ENCODE measurements at places on chromosomes 13 and 19.

GRCh38 chr13:48194379-48194754 is 38.6 kb upstream of the ITM2B start:
- no peak for DNase-seq

GRCh38 chr19:47435196-47435595 is 15.9 kb upstream of the MEIS3 start:
- DNase-seq: no peak

DNA sequence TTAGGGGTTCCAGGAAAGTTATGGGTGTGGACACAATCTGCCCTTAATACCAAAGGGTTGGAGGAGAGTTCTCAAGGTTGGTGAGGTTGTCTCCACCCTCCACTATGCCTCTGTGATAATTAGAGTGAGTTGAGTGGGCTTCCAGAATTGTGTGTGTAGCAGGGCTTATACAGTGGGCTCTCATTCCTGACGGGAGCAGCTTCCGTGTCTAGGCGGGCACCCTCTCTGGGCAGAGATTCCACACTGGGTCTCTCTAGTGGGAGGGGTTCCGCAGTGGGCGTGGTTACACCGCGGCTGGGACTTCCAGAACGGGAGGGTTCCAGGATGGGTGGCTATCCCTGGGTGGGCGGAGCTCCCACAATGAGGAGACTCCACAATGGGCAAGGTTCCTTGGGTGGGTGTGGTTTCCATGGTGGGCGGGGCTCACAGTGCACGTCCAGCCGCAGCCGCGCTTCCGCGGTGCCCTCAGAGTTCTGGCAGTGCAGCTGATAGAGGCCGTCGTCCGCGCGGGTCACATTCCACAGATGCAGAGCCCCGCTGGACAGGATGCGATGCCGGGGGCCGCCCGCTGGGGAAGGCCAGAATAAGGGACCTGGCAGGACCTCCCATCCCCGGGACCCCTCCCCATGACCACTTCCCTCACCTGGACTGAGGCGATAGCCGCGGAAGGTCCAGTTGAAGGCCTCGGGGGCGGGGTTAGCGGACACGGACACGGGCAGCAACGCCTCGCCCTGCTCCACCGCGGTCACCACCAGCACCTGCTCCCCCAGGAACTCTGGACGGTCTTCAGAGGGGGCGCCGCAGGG is 8.4 kb downstream of the NPHS1 start:
- DNase-seq: no peak

DNA sequence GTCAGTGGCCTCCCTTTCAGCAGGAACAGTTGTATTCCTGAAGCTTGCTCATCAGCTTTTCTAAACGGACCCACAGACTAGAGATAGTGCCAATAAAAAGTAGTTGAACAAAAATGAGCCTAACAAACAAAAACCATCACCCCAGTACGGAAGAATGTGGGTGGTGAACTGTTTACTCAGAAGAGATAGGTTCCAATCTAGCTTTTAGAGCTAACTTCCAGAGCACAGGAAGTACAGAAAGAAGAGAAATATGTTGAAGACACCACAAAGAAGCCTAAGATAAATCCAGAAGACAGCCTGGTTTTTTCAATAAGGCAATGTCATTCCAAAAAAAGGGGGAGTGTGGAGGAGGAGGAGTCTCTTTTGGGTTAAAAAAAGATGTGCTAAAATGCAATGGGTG is 2.8 kb upstream of the LMO7 start:
- peak; percentile 91 for DNase-seq

DNA sequence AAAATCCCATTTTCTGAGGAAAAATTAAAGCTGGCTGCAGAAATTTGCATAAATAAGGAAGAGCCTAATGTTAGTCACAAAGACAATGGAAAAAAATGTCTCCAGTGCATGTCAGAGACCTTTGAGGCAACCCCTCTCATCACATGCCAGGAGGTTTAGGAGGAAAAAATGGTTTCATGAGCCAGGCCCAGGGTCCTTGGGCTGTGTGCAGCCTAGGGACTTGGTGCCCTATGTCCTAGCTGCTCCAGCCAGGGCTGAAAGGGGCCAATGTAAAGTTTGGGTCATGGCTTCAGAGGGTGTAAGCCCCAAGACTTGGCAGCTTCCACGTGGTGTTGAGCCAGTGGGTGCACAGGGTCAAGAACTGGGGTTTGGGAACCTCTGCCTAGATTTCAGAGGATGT is 1252.6 kb downstream of the PCDH9 start:
- no peak for DNase-seq

- DNase-seq: no peak
Measured at GRCh38 chr19:2243274-2244124, 5.6 kb upstream of the AMH start.

GRCh38 chr19:2756921-2757881 is 17.4 kb upstream of the SLC39A3 start:
- no peak for DNase-seq

DNA sequence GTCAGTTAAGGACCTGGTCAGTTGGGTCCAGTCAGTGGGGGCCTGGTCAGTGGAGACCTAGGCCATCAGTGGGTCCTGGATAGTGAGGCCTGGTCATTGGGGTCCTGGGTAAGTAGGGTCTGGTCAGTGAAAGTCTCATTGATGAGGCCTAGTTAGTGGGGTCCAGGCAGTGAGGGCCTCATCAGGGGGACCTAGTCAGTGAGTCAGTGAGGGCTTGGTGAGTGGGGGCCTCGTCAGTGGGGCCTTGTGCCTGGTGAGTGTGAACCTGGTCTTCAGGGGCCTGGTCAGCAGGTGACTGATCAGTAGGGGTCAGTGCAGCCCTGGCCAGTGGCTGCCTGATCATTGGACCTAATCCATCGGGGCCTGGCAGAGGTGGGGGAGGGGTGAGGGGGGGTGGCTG is 42.6 kb upstream of the TPM4 start:
- no peak for DNase-seq

DNA sequence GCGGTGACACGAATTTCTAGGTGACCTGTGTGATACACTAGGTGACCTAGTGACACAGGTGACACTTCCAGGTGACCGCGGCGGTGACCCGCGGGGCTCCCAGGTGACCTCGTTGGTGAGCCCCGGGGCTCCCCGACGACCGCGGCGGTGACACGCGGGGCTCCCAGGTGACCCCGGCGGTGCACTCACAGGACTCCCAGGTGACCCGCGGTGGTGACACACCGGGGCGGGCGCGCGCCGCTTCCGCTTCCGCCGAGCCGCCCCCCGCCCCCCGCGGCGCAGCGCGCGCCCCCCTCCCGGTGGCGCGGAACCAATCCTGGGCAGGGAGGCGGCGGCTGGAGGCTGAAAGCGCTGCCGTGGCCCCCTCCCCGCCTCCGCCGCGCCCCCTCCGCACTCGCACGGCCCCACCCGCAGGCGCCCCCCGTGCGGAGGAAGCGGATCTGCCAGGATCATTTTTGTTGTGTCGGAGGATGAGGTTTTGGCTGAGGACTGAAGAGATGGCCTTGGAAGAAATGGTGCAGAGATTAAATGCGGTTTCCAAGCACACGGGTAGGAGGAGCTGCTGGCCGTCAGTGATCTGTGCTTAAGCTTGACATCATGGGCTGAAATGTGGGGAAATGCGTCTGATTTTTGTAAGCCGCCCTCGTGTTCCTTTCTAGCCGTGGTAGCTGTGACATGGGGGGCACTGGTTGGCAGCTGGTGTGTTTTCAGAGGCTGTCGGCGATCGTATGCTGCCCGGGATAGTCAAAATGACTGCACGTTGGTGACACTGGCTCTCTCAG is at the start of gene MCF2L:
Gene MCF2L (plus strand): TSS at position 305 of the 782 bp plus-strand sequence. CDS start 166 bp downstream, at position 471.
- no peak for DNase-seq

DNA sequence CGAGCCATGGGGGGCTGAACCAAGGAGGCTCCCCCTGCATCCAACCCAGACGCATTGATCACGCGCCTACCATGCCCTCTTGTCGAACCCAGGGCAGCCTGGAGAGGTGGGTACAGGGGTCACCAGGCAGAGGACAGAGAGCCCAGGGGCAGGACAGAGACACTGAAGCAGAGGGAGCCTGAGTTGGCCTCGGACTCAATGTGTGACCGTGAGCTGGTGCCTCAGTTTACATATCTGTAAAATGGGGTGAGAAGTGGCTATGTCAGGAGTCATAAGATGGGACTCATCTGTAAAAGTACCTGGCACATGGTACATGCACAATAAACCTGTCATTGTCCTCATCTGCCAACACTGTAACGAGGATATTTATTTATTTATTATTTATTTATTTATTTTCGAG is 24.1 kb upstream of the NFIC start:
- DNase-seq: no peak

DNA sequence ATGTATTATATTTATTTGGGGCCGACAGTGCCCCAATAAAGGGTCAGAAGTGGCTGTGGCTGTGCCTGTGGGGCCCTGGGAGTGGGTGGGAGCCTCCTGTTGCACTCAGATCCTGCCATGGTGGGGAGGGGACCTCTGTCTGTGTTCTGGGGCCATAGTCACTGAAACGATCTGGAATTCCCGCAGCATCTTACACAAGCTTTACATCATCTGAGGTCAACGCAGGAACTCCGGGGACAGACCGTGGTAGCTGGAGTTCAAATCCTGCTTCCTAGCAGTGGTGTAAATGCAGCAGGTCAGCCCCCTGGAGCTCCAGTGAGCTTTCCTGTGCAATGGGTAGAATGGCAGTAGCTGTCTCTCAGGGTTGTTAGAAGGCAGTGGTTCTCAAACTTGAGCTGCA is 3.9 kb upstream of the SCN1B start:
- no peak for DNase-seq

DNA sequence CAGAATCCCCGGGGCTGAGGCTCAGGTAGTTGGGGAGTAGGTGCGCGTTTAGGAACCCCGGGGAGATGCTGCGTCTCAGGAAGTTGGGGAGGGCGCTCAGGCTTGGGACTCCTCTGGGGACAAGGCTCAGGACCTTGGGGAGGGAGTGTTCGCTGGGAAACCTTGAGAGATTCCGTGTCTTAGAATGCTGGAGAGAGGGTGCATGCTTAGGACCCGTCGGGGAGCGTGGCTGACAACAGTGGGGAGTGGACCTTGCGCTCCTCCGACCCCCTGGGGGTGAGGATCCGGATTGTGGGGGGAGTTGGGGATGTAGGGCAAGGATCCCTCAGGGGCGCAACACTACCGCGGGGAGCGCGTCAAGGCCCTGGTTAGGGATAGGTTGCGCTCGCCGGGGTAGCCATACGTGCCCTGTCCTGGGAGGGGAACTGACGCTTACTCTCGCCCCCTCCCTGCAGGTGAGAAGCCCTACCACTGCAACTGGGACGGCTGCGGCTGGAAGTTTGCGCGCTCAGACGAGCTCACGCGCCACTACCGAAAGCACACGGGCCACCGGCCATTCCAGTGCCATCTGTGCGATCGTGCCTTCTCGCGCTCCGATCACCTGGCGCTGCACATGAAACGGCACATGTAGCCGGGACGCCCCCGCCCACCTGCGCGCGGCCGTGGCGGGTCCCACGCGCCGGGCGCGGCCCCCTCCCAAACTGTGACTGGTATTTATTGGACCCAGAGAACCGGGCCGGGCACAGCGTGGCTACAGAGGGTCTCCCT is 2.0 kb downstream of the KLF2 start:
- no peak for DNase-seq
